ENCODE measurements at places on chromosomes 5 and 9.

GRCh38 chr5:174559141-174559540, 165.2 kb upstream of the MSX2 start:
- no peak for DNase-seq

GRCh38 chr9:84922051-84922450, 252.5 kb downstream of the NTRK2 start:
- no peak for DNase-seq

DNA sequence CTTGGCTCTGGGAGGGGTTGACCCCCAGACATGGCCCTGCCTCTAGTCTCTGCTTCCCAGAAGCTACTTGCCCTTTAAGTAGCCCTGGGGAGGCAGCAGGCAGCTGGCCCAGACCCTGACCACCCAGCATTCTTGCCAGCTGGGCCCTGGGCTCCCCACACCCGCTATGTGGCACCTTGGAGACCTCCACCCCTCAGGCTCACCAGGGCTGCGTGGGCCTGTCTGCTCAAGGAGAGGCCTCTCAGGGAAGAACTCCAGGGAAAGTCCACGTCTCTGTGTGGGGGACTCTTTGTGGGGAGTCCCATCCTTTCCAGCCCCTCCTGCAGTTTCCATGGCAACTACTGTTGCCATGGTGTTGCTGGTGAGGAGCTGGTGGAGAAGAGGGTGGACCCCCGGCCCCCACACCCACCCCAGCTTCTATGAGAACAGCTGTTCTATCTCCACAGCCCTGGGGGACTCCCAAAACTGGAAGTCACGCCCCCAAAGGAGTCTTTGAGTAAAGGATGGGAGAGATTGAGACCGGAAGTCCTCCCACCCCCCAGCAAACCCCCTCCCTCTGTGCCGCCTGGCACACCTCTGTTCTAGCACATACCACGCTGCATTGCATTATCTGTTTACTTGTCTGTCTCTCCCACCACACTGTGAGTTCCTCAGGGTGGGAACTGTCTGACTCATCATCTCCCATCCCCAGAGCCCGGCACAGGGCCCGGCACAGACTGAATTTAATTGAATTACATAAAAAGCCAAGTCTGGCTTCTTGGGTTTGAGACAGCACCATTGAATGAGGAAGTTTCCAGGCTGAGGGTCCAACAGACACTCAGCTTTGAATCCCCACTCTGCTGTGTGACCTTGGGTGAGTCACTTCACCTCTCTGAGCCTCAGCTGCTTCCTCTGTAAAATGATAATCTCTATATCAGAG, 12.6 kb downstream of the DNM1 start:
- DNase-seq = peak; percentile 22

DNA sequence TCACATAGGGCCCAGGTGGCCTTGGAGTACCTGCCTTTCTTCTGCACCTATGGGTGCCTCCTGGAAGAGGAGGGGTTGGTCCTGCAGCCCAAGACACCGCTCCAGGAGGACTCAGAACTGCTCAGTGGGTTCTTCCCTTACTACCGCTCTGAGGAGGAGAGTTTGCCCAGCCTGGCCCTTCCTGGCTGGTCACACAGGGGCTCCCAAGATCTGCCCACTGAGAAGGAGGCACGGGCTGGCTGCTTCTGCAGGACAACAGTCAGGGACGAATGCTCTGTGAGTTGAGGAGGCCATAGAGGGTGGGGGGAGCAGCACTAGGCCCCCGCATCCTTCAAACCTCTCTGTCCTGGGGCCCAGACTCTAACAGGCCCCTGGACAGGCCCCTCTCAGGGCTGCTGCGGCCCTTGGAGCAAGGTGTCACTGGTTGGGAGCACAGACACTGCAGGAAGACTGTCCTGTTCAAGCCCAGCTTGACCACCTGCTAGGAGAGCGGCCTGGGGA, 9.9 kb upstream of the SLC25A48 start:
- DNase-seq = no peak

DNA sequence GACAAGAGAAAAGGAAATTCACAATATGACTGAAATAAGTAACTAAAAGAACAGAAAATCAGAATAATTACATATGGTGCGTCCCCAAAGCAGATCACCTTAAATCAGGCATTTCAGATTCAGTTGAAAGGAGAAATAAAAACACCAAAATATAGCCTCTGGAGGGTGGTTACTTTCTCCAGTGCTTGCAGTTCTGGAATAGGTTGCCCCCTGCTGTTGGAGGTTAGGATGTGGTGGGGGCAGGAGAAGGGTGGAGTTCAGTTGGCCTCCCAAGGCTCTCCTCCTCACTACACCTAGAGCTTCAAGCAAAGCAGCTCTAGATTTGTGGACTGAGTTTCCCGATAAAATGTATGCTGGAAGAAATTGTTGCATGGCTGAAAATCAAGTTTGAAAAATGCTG, 338.2 kb upstream of the TLE4 start:
- no peak for DNase-seq

- DNase-seq = peak; percentile 10
Measured at GRCh38 chr5:115100319-115100955, 69.3 kb downstream of the TRIM36 start.

All from non-pigmented ciliary epithelial cell (primary cell).